ENCODE measurements at places on chromosomes 2 and 18. TPM values are rescaled to one million over a fixed set of nuclear protein-coding genes. Genes with fewer than 3 reads are reported as not detected.

DNA sequence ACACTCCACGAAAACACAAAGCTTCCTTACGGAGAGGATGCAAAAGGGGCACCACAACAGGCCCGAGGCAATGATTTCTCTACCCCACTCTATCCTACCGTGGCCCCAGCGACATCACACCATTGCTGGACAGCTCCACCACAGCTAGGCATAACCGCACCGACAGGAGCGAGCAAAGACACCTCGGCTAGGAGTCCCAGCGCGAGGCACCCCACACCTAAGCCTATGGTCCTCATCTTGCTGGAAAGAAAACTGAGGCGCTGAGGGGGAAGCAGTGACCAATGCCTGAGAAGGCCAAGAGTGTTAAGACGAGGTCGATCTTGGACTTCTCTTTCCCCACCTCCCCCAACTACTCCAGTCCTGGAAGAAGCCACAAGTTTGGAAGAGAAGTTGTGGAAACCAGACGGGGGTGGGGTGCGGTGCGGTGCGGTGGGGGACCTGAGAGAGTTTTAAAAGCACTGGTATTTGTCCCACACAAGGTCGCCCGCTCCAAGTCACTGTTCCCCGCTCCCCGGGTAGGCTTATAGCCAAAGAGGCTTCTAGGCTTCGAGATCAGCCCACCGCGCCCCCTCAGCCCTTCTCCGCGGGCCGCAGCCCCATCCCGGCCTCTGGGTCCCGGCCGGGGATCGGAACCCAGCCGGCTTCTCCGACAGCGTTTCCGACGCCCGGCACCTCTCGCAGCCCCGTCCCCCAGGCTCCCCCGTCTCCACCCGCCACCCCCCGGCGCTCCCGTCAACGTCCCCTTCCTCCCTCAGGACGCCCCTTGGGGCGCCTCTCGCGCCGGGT lies 766 bp downstream of the PDE6D start:
- H3K27me3 ChIP-seq: no peaks in the 10 kb centered on the region
- no peaks in the 10 kb centered on the region for H3K4me1 ChIP-seq
- peak overlapping the region; percentile 94 for H3K4me3 ChIP-seq
- no peaks in the 10 kb centered on the region for H3K36me3 ChIP-seq
- H3K27ac ChIP-seq: no peak overlapping the region
- DNase-seq: peak; percentile 59

DNA sequence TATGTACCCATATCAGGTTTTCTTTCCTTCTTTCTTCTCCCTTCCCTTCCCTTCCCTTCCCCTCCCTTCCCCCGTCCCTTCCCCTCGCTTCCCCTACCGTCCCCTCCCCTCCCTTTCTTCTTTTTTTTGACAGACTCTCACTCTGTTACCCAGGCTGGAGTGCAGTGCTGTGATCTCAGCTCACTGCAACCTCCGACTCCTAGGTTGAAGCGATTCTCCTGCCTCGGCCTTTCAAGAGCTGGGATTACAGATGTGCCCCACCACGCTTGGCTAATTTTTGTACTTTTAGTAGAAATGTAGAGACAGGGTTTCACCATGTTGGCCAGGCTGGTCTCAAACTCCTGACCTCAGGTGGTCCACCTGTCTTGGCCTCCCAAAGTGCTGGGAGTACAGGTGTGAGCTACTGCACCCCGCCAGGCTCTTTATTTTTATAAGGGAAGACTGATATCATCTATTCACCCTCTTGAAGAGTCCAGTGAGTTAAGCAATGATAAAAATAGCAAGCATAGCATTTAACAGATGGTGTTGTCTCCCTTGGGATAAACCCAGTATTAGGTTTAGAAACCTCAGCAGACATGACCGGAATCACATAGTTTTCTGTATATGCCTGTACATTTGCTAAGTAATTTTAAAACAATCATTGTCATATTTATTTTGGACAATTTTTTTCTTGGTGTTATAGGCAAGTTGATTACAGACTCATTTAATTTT lies 888.4 kb downstream of the TRIB2 start:
- H3K27ac ChIP-seq: no peak overlapping the region
- DNase-seq: no peak
- H3K27me3 ChIP-seq: no peaks in the 10 kb centered on the region
- H3K4me3 ChIP-seq: no peak overlapping the region
- H3K36me3 ChIP-seq: no peaks in the 10 kb centered on the region
- no peaks in the 10 kb centered on the region for H3K4me1 ChIP-seq

DNA sequence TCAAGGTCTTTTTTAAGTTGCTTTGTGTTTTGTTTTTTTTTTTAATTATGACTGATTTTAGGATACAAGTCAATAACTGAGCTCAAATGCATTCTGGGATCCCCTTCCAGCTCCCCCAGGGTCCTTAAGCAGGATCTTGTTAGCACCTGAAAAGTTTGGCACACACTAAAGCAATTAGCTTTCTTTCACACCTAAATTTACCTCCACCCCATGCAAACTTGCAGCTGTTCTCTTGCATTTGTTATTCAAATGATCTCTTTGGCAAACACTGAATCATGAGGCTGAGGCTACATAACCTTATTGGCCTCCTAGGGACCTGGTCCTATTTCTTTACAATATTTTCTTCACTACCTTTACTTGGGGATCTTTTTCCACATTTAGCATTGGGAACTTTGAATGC lies 2026.1 kb upstream of the CELF4 start:
- peaks cover 16% of the 10 kb centered on the region for H3K36me3 ChIP-seq
- H3K4me3 ChIP-seq: peak overlapping the region; percentile 36
- H3K27ac ChIP-seq: peak overlapping the region; percentile 75
- H3K4me1 ChIP-seq: peaks cover 7% of the 10 kb centered on the region

- no peak overlapping the region for H3K4me3 ChIP-seq
- no peak overlapping the region for H3K27ac ChIP-seq
- DNase-seq: no peak
Observed at GRCh38 chr2:157899125-157899839, 23.2 kb upstream of the ACVR1 start.

GRCh38 chr2:14861181-14861580 lies 228.7 kb downstream of the LRATD1 start:
- no peaks in the 10 kb centered on the region for H3K27me3 ChIP-seq
- DNase-seq: no peak
- no peak overlapping the region for H3K27ac ChIP-seq
- no peaks in the 10 kb centered on the region for H3K4me1 ChIP-seq
- H3K36me3 ChIP-seq: peaks cover 9% of the 10 kb centered on the region

- H3K4me1 ChIP-seq: no peaks in the 10 kb centered on the region
- no peak overlapping the region for H3K4me3 ChIP-seq
- no peaks in the 10 kb centered on the region for H3K27me3 ChIP-seq
Observed at GRCh38 chr2:136055929-136056688, 61.8 kb downstream of the CXCR4 start.

SERPINB10 gene
- total RNA-seq: not detected

STARD6 gene
- not detected for total RNA-seq

ANKRD62 gene
- not detected for total RNA-seq

Data from H9 (cell line).